ENCODE measurements at places on chromosomes 11 and 22. TPM values are rescaled to one million over a fixed set of nuclear protein-coding genes. Genes with fewer than 3 reads are reported as not detected.

OR8H3 gene
- polyA plus RNA-seq, result not detected

DNA sequence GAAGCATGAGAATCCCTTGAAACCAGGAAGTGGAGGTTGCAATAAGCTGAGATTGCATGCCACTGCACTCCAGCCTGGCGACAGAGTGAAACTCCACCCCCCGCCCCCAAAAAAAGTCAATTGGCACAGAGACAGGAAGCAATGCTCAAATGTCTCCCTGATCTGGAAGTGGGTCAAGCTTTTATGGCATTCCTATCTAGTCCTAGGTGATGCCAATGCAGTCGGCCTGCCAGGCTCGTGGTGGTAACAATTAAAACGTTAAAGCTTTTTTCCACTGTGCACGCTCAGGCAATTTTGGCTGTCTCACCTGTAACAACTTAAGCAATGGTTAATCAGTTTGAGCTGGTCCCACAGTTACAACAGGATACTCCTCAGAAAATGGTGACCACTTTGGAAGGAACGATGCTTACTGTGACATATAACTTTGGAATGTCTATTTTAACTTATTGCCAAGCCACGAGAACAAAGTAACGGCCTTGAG is 18.9 kb upstream of the PISD start:
- H3K4me1 ChIP-seq, result peaks cover 12% of the 10 kb centered on the region
- DNase-seq, result no peak
- no peak overlapping the region for H3K27ac ChIP-seq
- peaks cover 6% of the 10 kb centered on the region for H3K27me3 ChIP-seq
- no peak overlapping the region for H3K4me3 ChIP-seq

DNA sequence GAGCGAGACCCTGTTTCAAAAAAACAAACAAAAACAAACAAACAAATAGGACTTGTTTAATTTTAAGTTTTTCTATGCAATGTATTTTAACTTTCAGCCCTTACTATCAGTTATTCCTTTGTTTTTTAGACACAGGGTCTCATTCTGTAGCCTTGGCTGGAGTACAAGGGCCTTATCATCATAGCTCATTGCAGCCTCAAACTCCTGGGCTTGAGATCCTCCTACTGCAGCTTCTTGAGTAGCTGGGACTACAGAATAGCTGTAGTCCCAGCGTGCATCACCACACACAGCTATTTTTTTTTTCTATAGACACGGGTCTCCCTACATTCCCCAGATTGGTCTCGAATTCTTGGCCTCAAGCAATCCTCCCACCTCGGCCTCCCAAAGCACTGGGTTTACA is 44.5 kb downstream of the PIK3C2A start:
- H3K27me3 ChIP-seq, result no peaks in the 10 kb centered on the region
- H3K36me3 ChIP-seq, result peaks cover 6% of the 10 kb centered on the region
- H3K4me1 ChIP-seq, result peaks cover 86% of the 10 kb centered on the region
- peak overlapping the region; percentile 51 for H3K4me3 ChIP-seq

TEX54 gene
- polyA plus RNA-seq, result not detected

- H3K27me3 ChIP-seq, result peaks cover 2% of the 10 kb centered on the region
- no peak overlapping the region for H3K4me3 ChIP-seq
- H3K4me1 ChIP-seq, result no peaks in the 10 kb centered on the region
- no peak overlapping the region for H3K27ac ChIP-seq
Observed at GRCh38 chr22:37726241-37726887, 29.5 kb downstream of the TRIOBP start.
